ENCODE measurements at places on chromosomes 4 and X.

DNA sequence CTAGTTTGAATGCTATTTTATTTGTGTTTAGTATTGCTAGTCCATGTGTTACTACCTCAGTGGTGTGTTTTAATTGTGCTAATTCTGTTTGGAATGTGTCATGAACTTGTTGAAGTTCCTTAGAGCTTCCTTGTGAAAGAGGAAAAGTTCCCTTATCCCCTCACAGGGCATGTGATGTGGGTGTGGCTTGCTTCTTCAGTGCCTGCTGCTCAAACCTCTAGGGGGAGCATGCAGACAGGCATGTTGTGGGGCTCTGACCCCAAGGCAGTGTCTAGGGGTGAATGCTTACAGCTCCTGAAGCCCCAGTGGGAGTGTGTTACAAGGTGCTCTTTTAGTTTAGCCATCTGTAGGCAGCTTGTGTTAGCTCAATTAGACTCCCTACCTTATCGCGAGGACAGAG, 86.5 kb downstream of the MAGED4 start:
- DNase-seq: no peak

DNA sequence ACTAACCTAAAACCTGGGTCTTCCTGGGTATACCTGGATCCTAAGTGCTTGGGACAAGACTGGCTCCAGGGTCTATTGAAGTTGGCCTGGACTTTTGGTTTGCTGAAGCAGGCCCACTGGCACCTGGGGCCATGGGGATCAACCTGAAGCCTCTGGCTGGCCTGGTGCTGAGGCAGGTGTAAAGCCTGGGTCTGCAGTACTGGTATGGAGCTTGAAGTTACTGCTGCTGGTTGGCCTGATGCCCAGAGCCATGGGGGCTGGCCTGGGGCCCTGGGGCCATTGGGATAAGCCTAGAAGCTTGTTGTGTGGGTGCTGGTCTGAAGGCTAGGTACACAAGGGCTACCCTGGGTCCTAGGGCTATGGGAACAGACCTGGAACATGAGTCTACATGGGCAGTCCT, 743.2 kb upstream of the GRIA3 start:
- no peak for DNase-seq

- no peak for DNase-seq
These were observed 11.9 kb upstream of the SLC9A7 start for GRCh38 chrX:46770817-46771163.

DNA sequence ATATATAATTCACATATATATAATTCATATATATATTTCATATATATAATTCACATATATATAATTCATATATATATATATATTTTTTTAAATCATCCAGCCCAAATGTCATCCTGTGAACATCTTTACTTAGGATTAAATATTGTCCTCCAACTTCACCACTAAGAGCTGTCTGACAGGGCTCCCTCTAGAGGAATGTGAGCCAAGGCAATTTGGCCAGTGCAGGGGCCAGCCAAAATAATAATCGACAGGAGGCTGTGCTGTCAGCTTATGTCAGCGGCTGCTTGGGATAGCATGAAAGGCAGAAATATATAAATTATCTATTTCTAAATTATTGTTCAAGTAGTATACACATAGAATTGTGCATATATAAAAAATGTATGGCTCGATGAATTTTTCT, 29.5 kb downstream of the EGFL6 start:
- no peak for DNase-seq

GRCh38 chrX:152847281-152847680, 16.4 kb downstream of the NSDHL start:
- DNase-seq: no peak

DNA sequence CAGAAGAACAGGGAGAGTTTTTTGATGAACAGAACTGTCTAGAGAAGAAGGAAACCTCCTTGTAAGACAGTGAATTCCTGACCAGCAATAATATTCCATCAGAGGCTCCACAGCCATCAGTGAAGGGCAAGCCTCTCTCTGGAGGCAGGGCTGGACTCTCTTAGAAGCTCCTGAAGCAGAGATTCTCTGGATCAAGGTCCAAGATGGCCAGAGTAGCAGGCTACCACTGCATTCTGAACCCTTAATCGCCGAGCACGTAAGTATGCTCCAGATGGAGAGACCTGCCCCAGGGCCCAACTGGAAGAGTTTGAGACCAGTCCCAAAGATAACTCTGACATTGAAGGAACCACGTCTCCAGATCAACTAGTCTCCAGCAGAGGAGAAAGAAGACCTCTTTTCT, 16.4 kb downstream of the GABRE start:
- no peak for DNase-seq

- peak; percentile 28 for DNase-seq
These were observed 33.9 kb downstream of the CPLX1 start for GRCh38 chr4:791898-792625.

DNA sequence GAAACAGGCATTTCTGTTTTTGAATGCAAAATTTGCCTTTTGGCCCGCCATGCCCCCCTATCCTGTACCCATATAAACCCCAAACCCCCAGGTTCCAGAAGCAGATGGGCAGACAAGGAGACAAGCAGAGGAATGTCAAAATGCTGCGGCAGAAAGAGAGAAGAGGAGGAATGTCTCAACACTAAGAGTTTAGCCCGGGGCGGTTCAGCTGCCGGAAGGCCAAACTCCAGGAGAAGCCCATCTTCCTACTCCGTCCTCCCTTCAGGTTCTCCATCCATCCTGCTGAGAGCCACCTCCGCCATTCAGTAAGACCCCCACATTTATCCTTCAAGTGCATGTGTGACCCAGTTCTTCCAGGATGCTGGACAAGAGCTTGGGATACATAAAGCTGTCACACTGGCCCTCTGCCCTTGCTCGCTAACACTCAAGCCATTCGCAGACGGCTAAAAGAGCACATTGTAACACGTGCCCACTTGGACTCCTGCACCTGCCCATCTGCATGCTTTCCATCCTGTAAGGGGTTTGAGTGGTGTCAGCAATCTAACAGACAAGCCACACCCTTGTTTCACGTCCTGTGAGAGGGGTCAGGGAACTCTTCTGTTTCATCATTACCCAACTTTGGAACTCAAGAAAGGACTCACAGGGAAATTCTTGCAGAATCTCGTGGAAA, 31.3 kb downstream of the TLR10 start:
- DNase-seq: no peak

DNA sequence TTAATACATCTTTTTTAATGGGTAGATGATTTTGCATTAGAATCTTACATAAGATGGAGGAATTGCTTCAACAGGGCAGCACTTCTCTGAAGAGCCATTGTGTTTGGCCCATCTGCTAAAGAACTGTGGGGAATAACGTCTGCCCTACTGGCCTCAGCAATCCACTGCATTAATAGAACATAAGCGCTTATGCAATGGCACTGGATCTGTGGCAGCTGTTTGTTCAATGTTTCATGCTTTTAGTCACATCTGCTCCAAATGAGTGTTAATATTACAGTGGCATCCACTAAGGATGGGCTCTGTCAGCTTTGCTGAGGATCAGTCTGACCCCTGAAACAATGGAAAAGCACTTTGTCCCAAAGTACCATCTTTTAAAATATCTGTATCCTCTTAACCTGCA, 279.0 kb upstream of the GK2 start:
- no peak for DNase-seq

GRCh38 chr4:7194251-7195140, 2.2 kb downstream of the SORCS2 start:
- DNase-seq: no peak

GRCh38 chr4:6716018-6716911, at the start of gene BLOC1S4:
BLOC1S4 (plus strand) TSS chr4:6716174; CDS start chr4:6716210, 36 bp downstream.
- peak; percentile 91 for DNase-seq

GRCh38 chr4:147938496-147938895, 206.6 kb downstream of the ARHGAP10 start:
- DNase-seq: no peak

DNA sequence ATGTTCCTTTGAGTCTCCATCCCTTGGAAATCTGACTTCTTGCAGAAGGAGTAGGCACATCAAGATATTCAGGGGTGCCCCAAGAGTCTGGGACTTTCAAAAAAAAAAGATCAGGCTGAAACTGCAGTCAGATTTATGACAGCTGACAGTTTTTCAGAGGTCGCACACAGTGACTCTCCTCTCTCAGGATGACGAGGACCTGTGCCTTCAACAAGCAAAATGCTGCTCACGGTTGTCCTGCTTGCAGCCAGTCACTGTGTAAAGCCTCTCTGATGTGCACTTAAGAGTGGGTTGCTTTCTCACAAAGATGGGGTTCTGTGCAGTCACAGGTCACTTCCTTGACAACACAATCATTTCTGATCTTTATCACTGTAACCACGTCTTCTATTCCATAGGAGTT, 178.2 kb downstream of the PTTG2 start:
- DNase-seq: no peak

DNA sequence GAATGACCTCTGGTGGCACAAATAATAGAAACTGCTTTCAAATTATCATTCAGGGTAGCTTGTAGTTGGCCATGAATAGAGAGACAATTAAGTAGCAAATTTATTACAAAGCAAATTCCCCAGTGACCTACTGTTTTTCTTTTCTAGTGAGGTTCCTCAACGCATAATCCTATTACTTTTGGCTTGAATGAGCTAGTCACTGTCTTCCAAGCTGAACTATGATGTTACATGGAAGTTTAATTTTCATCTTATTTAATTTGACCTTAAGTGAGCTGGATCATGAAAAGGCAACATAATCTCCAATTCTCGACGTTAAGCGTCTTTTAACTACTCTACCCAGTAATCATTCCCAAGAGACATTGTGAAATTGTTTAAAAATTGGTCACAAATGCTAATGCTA, 347.4 kb upstream of the MAGEB2 start:
- DNase-seq: no peak

DNA sequence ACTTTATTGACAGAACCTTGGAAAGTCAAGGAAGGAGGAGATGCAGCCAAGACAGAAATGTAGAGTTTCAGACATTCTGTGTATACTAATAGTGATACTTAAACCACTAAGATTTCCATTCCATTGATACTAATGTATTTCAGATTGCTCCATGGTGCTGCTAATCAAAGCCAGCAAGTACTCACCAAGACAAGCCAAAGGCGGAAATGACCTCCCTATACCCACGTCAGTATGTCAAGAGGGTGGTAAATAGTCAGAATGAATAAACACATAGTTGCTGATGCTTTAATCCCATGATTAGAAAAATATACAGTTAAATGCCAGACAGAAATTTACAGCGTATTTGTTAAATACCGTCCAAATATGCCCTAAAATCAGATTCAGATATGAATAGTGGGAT, 417.8 kb upstream of the INTU start:
- no peak for DNase-seq

GRCh38 chrX:110003167-110004156, 548 bp downstream of the TMEM164 start:
- DNase-seq: no peak

- no peak for DNase-seq
These were observed 8.9 kb upstream of the NAA11 start for GRCh38 chr4:79334783-79335182.

DNA sequence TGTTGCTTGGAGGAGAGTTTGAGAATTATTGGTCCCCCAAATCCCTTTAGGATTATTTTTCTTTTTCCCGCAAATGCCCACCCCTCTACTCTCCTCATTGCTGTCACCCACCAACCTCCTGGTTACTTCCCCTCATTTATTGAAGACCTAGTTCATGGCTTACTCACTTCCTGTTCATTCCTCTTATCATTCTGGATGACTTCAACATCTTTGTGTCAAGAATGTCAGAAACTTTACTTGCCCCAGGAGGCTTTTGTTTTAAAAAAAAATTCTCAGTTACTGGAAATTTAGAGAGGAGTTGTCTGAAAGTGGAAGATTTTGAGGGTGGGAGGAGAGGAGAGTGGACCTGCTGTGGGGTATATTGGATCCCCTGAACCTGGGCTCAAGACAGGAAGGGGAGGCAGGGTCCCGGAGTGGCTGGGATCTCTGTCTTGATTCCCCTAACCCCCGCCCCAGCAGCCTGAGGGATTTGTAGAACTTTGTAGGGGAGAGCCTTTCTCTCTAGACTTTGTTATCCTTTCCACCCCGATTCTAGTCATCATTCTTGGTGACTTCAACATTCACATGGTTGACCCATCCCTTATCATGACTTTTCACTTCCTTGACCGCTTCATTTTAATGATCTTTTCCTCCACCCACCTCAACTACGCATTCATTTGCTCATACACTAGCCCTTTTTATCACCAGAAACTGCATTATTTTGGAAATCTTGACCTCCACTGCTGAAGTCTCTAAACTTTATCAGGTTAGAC, 69.9 kb upstream of the ESX1 start:
- no peak for DNase-seq

DNA sequence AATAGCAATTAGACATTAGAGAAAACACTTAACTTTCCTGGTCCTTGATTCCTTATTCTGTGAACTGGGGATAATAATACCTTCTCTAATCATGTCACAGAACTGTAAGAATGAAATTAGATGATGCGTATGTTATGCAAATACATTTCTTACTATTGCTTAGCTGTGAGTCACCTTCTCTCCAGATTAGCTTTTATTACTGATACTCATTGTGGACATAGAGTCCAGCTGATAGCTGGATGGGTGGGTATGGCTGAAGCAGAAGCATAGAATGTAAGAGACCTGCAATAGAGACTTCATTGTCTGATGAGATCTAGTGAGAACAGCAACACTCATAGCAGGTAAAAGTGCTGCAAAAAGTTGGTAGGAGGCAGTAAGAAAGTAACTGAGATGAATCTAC, 437.2 kb upstream of the ZFP42 start:
- no peak for DNase-seq

DNA sequence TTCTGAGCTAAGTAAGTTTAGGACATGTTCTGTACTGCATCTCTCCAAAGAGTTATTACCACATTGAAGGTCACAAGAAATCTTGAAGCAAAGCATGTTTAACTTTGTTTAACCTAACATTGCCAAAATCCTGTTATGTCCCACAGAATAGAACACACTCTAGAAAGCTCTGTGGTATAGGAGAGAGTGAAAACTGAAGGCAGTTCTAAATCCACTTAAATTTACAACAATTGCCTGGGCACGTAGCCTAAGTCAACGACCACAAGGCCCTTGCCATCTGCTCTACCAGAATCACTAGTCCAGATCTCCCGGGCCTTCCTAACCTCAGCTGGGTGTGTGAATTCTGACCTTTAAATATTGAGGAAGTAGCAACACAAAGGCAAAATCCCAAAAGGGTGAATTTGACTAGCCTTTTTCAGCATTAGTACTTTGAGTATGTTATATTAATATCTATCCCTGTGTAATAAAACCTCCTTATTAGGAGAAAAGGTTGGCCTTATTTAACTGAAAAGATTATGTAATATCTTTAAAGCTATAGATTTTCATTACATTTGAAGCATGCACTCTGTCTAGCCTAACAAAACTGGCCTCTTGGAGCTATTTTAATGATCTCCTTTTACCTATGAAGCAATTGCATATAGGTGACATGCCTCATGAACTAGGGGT, 4.5 kb upstream of the MAML3 start:
- DNase-seq: no peak

Data from central memory CD4-positive, alpha-beta T cell (primary cell).